ENCODE measurements at places on chromosomes 12 and 14.
A peak's percentile ranks its signal among the peaks of the same experiment; 100 is the strongest.

GRCh38 chr12:64385468-64385867 lies 5.1 kb downstream of the C12orf56 start:
- DNase-seq: no peak

DNA sequence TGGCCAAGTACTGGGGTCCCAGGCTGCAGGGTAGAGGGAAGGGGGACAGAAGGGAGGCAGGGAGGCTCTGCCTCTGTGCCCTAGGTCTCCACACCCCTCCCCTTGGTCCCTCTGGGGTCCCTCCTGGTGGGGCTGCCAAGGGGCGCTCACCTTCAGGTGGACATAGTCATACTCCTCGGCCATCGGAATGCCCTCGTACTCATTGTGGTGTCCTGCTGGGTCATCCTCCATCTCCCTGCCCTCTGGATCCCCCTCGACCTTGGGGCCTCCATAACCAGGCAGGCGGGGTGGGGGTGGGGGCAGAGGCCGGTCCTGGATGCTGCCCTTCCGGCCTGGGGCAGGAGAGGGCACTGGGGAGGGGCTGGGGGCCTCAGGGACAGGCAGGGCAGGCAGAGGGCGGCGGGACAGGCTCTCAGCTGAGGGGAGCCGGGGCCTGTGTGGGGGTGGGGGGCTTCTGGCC lies 5.8 kb downstream of the EFS start:
- no peak for DNase-seq

- peak; percentile 88 for DNase-seq
Observed at GRCh38 chr14:104723651-104724406, at the start of gene ADSS1. Gene ADSS1, plus strand, starts transcription at chr14:104724229. Its CDS starts 42 bp downstream, at chr14:104724271.

GRCh38 chr12:45849289-45849688 lies 119.8 kb downstream of the ARID2 start:
- DNase-seq: no peak

GRCh38 chr12:92921877-92922276 lies 7.2 kb downstream of the EEA1 start:
- DNase-seq: no peak

DNA sequence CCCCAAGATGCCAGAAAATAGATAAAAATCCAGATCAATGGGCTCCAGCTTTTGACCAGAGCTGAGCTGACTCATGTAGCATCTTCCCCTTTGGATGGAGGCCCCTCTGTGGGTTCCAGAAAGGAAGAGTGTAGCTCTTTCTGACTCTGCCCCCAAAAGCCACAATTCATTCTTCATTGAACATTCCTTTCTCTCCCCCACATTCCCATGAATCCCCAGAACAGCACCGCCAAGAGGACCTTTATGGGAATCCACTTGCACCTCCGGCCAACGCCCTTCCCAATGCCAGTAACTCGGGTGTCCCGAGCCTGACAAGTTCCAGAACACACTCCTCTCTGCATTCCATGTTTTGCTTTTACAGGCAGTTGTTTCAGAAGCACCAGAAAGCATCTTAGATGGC lies 210.6 kb upstream of the DIO3 start:
- no peak for DNase-seq

DNA sequence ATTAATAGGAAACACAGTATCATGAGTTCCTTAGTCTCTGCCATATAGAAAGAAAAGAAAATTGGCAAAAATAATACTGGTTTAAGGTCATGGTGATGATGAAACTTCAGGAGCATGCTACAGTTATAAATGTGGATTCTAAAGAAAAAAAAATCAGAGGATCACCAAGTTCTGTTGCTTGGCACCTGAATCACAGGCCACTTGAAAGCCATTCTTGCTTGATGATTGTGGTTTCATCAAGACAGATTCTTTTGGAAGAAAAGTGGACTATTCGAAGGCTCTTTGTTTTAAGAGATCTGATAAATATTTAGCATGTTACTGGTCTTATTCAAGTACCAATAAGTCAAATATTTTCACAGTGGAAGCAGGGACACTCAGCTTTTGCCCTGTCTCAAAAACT lies 148.9 kb downstream of the SAMD4A start:
- no peak for DNase-seq

- no peak for DNase-seq
Observed at GRCh38 chr12:44812062-44812461, 64.1 kb downstream of the NELL2 start.

DNA sequence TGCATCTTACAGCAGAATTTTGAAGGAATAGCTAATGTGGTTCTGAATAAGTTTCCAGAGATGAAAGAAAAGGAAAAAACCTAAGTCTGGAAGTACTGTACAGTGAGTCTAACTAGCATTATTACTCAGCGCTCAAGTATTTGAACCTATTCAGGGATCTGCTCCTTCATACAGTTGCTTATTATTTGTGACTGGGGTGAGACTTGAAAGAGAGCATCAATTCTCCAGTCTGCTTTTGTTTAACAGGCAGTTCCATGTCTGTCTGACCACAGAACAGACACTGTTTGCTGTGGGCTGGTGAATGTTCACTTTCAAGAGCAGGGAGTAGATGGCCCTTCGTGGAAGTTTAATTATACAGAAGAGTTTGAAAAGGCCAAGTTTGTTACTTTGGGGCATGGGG lies 9.3 kb downstream of the ETV6 start:
- no peak for DNase-seq

DNA sequence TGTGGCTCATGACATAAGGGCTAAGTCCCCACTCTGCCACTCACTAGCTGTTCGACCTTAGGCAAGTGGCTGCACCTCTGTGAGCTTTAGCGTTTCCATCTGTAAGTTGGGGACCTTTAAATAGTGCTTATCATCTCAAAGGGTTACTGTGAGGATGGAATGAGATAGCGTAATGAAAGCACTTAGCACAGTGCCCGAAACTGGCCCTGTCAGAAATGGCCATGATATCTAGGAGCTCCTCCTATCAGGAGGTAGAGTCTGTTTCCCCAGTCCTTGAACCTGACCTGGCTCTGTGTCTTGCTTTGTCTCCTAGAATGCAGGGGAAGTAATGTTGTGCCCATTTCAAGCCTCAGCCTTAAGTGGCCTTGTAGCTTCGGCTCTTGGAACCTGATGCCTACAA lies 211.0 kb downstream of the RBM19 start:
- DNase-seq: no peak

DNA sequence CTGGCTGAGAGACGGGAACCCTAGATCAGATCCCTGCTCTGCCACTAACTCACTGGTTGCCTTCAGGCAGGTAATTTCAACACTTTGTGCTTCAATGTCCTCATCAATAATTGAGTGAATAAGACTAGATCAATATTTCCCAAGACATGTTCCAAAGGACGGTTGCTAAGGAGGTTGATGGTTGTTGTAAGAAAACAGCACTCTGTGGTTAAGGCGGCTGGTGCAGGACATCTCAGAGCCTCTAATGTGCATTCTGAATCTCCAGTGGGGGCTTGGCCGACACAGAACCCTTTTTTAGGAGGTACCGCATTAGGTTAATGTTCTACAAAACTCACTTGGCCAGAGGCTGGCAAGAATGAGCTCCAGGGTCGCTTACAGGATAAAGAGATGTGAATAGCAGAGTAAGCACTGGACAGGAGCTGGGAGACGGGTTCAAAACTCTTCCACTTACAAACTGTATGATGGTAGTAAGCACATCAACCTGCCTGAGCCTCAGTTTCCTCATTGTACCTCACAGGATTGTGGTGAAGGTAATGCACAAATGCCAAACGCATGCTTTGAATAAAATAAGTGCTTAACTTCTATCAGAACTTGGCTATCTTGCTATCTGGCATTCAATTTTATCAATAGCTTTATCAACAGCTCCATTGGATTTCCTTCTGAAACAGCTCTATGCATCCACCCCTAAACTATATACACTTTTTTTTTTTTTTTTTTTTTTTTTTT lies 136.9 kb upstream of the PARP11 start:
- no peak for DNase-seq
